ENCODE measurements at places on chromosomes 13 and 19.

- no peak for DNase-seq
Measured at GRCh38 chr19:11204943-11205349, 7.6 kb upstream of the KANK2 start.

DNA sequence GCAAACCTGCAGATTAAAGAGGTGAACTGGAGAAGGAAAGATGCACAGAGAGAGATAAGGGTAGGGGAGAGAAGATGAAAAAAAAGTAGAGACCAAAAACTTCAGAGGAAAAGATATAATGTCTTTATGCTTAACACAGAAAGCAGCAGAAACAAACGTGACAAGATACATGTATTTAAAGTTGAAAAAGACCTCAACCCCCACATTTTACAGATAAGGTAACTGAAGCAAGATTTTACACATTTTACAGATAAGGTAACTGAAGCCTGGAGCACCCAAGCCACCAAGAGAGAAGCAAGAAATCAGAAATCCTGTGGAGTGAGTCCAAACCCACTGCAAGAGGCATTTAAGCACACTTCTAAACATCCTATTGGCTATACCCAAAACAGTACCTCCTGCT lies 185.3 kb downstream of the TBC1D4 start:
- DNase-seq: no peak

GRCh38 chr19:29745253-29745652 lies 30.2 kb upstream of the C19orf12 start:
- no peak for DNase-seq

DNA sequence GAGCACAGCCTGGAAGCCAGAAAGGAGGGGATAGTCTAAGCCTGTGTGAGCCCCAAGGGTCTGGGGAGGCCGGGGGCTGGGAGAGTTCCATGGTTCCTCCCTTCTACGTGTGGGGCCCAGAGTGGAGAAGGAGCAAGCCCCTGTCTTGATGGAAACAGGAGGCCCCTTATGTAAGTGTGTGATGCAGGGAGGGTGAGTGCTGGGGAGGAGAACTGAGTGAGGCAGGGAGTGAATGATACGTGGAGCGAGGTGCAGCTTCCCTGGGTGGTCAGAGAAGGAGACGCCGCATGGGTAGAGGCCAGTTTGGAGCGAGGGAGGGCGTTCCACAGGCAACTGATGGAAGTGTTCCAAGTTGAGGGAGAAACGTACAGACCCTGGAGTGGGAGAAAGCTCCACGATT lies 16.0 kb downstream of the MAG start:
- DNase-seq: no peak

GRCh38 chr13:39281539-39282150 lies 243.4 kb downstream of the NHLRC3 start:
- DNase-seq: no peak

GRCh38 chr13:101473458-101473857 lies 21.0 kb downstream of the ITGBL1 start:
- peak; percentile 47 for DNase-seq

DNA sequence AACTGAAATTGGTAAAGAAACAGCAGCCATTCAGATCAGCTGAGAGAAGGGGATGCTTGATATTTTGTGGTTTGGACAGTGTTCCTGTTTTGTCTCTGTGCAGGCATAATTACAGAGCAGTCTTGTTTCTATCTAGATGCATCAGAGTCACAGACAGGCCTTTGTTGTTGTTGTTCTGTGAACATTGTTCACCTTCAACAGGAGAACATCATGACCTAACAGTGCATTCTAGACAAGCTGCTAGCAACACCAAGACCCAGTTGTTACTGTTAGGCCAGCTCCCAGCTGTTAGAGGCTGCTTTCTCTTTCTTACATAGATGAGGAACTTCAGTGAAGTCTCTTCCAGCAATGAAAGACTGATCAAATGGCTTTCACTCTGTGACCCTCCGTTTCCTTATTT lies 8.5 kb upstream of the LSR start:
- DNase-seq: no peak

DNA sequence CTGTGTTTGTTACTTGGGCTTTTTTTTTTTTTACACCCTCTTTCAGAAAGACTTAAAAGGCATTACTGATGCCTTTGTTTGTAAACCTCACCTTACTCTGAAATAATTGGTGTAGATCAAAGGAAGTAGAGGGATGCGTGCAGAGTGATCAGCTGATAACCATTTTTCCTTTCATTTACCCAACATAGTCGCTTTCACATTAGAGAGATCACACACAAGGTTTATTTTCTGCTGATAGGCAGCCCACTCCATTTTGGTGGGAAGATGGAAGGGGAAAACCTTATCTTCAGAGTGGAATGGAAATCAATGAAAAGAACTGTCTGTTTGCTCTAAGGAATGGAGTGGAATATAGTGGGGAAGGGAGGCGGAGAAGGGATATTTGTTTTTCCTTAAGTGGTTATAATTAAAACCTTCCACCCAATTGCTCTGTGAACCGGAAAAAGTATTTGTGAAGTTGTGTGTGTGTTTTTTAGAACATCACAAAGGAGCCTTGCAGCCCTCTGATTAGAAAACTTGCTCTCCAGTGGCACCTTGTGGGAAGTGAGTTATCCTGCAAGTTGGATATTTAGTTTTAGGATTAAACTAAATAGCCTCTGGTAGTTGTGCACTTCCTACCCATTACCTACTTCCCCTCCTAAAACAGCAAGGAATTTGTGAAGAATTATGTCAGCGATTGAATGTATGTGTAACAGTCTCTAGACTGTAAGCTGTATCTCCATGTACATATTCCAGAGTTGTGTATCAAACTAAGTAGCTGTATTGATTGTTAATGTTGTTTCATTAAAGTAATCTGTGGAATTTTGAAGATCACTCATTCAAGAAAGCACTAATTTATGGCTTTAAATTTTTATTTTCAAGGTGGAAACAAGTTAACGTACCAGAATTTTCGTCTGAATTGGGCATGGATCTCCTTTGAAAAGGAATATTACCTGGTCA lies 76.8 kb downstream of the FREM2 start:
- DNase-seq: peak; percentile 0

Measured in AG04449 (cell line).